EL (cell line): ENCODE measurements at places on chromosomes 6 and 20.

GRCh38 chr6:95948324-95948723, 67.5 kb upstream of the FUT9 start:
- no peak for DNase-seq

DNA sequence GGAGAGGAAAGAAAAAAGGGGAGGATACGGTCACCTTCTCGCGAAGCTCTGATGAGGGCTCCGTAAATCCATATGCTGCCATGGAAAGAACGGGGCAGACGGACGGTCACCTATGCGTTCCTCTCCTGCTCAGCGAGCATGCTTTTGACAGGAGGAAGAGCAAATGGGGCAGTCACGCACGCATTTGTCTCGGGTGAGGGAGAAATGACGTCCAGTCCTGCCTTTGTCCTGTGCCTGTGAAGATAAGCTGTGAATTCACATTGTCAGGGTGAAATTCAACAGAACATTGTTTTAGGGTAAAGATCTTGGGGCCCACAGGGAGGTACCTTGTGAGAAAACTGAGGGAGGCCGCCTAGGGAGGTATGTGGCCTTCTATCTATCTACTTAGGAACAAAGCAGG, 83.8 kb downstream of the IRF4 start:
- DNase-seq, result no peak

DNA sequence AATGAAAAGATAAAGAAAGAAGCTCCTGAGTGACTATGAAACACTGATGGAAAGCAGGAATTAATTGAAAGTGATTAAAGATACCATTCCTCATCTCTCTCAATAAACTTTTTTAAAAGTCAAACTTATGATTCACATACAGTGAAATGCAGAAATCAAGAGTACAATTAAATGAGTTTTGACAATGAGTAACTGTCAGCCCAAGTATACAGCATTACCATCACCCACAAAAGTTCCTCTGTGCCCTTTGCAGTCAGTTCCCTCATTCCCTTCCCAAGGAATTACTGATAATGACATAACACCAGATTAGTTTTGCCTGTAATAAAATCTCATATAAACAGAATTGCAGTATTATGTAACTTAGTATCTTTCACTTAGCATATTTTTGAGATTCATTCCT, 44.5 kb downstream of the ATG5 start:
- DNase-seq, result peak; percentile 72

- no peak for DNase-seq
Observed at GRCh38 chr20:50041246-50041873, 58.6 kb downstream of the SNAI1 start.

DNA sequence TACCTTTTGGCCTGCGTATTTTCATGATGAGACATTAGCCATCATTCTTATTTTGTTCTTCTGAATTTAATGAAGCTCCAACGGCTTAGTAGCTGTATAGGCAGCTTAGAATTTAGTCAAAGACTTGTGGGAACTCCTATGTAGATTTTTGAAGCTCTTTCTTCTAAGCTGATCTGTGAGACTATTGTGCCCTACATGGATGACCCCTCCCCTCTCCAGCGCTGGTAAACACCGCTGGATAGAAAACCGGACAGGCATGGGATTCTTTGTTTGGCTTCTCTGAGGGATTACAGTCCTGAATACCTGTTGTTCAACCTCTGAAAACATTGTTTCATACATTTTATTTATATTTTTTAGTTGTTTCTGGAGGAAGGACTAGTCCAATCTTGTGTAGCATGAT, 1353.4 kb downstream of the GRIK2 start:
- no peak for DNase-seq

DNA sequence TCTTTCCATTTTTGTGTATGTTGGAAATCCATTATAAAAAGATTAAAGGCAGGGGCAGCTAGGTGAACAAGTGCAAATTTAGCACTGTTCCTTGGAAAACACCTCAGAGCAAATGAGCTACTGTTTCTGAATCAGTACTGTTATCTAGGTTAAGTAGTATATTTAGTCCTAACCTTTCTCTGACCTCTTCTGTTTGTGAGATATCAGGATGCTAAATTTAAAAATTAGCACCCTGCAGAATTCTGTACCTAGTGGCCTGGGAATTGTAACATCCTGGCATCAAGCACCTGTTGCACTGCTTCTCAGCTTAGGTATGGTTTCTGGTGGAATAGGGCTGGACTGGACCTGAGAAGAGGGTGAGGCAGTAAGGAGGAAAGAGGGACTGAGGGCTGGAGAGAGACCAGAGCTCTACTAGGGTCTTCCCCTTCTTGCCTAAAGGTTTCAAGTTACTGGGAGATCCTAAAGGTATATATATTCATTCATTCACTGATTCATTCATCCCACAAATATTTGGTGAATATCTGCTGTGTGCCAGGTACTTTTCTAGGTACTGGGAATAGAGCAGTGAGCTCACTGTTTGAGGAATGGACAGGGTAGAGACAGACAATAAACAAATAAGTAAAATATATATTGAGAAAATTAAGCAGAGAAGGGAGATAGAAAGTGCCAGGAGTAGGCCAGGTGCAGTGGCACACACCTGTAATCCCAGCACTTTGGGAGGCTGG, 5.2 kb downstream of the ZNF76 start:
- no peak for DNase-seq

DNA sequence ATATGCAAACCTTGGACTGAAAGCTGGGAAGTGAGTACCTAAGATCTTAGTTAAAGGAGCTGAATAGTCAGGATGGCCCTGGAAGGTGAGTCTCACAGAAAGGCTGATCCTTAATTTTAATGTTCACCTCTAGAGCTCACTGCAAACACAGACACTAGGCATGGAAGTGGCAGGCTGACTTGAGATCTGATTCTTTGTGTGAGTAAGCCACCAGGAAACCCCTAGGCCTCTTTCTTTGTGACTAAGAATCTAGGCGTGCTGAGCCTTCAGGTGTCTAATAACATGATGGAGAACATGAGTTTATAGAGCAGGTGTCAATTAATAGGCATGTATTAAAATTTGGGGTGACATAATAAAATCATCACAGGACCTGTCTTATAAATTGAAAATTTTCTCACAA, 642.2 kb downstream of the EYS start:
- no peak for DNase-seq

DNA sequence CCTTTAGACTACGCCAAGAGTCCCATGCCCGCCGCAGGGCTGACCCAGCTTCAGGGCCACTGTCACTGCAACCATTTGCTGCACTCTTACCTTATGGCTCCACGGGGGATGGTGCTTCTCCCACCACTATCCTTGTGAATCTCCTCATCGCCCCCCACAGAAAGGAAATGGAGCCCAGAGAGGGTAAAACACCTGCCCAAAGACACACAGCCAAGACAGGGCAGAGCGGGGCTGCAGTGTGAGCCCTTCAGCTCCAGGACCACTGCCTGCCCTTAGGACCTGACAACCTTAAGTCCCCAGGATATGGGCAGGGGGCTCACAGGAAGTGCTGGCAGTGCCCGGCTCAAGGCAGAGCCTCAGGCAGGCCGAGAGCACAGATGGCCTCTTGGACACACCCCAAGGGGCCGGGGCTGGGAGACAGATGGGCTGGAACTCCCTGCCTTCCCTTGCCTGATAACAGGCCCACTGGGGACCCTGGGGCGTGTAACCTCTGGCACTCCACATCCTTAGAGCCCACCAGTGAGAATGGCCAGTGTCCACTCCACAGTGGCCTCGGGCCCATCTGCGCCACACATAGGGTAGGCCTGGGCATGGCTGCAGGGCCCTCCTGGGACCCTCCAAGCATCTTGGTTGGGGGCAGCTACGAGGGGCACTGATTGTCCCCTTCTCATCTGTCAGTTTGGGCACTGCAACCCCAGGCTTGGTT, 265.2 kb downstream of the TAF4 start:
- no peak for DNase-seq

DNA sequence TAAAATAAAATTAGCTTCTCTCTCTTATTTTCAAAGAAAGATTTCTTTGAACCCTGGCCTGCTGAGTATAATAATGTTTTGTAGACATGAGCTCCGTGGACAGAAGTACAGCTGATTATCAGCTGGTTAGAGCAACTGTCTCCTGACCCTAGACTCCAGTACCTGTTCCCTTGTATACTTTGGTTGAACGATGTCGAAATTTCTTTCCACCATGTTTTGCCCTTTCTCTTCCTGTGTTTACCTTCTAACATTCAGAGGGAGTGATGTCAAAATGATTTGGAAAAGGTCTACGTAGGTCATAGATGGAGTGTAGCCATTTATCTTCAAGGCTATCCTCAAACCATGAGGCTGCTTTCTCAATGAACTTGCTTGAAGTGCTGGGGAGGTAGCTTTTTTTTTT, 16.8 kb upstream of the ADTRP start:
- DNase-seq, result no peak

- no peak for DNase-seq
Observed at GRCh38 chr20:22807045-22807444, 222.7 kb upstream of the FOXA2 start.

- no peak for DNase-seq
Observed at GRCh38 chr6:161435748-161436070, 161.8 kb upstream of the AGPAT4 start.
